ENCODE measurements at places on chromosomes 12 and 14.

GRCh38 chr12:4780641-4781611 is 60.7 kb downstream of the GALNT8 start:
- no peak for DNase-seq

DNA sequence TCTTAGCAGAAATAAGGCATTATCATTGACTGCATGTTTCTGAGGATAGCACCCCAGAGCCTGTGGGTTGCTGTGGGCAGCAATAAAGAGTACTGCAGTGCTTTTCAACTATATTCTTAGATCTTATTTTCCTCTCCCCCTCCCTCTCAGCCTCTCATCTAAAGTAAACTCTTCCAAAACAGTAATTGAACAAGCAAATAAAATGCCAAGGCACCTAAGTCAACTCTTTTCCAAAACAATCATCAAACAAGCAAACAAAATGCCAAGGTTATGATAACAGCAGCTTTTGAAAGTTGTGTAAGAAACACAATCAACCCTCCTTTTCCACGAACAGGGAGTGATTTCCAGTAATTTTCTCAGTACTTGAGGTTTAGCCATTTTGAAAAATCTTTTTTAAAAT is 1542.6 kb downstream of the AACS start:
- no peak for DNase-seq

- peak; percentile 28 for DNase-seq
Measured at GRCh38 chr14:91835920-91836843, 31.2 kb downstream of the TC2N start.

DNA sequence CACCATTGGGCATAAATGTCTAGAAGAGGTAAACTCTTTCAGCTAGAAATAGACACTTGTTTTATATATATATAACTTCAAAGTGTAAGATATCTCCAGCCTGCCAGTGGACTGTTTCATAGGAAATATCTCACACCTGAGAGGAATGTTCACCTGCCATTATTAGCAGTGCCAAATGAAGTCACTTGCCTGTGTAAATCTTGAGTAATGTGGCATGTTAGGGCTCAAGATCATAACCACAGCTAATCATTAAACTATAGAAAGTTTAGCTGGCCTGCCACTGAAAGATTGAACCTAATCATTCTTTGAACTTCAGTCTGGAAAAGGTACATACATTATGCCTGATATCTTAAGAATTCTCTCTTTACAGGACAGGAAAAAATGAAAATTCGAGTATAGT is 25.5 kb upstream of the KCNJ8 start:
- DNase-seq: no peak

DNA sequence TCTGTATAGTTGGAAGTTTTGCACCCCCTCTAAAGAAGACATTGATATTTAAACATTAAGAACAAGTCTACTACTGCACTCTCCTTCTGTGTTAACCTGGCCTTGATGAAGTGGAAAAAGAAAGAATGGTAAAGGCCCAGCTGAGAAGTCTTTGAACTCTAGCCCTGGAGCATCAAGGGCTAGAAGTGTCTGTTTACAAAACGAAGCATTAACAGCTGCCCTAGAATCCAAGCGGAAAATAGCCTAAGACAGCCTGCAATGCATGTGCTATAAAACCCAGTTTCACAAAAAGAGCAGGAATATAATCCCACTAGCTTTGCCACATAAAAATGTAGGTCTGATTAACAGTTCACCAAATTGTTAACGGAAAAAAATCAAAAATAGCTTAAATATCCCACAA is 60.5 kb downstream of the NUMB start:
- DNase-seq: no peak
